ENCODE measurements at places on chromosomes 3 and 15.

- DNase-seq = no peak
Observed at GRCh38 chr3:170734735-170735065, 135.3 kb downstream of the RPL22L1 start.

DNA sequence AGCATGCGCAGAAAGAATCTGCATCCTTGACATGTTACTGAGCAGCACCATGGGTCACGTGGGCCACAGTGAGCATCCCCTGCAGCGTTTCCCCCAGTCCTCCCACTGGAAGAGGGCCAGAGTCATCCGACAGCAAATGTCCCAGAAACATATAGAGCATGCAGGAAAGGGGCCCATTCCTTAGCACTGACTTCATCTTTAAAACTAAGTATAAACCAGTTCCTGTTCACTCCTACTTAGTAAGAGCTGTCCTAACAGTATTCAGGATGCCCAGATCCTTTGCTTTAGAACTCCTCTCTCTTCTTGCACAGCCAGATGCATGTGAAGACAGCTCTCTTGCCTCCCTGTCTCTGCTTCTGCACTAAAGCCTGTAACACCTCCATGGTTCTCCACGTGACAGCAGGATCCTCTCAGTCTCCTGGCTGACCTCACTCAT is 79.3 kb upstream of the OXTR start:
- DNase-seq = no peak

- no peak for DNase-seq
Observed at GRCh38 chr3:29128001-29128400, 152.9 kb upstream of the RBMS3 start.

- DNase-seq = no peak
Observed at GRCh38 chr3:46878781-46879436, 1.4 kb downstream of the PTH1R start.

GRCh38 chr3:50396502-50396901 is 37.2 kb upstream of the TMEM115 start:
- no peak for DNase-seq

GRCh38 chr3:37722477-37722876 is 139.2 kb upstream of the CTDSPL start:
- DNase-seq = no peak
